ENCODE measurements at places on chromosomes 4 and X. TPM values are rescaled to one million over a fixed set of nuclear protein-coding genes. Genes with fewer than 3 reads are reported as not detected.
A peak's percentile ranks its signal among the peaks of the same experiment; 100 is the strongest.

TIMM8A gene
- total RNA-seq = 20.8 TPM

GPR34 gene
- 10.0 TPM for total RNA-seq

PJA1 gene
- total RNA-seq = 12.6 TPM

- no peak for DNase-seq
Measured at GRCh38 chrX:42128587-42128986, 205.2 kb upstream of the CASK start.

NRK gene
- 2.1 TPM for total RNA-seq

- no peak for DNase-seq
Measured at GRCh38 chr4:6620891-6621555, 19.5 kb upstream of the MRFAP1 start.

DNA sequence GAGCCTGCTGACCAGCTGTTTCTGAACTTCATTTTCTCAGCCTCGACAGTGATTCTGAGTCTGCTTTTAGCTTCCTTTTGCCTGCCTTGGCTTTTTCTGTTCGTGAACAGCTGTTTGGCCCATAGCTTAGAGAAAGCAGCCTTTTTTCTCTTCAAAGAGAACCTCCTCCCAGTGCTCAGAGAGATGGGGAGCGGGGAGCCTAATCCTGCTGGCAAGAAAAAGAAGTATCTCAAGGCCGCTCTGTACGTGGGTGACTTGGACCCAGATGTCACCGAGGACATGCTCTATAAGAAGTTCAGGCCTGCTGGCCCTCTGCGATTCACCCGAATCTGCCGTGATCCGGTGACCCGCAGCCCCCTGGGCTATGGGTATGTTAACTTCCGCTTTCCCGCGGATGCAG is 756 bp downstream of the PABPC5 start:
- no peak for DNase-seq

RAB9B gene
- total RNA-seq = 33.9 TPM

- no peak for DNase-seq
Measured at GRCh38 chr4:4647041-4647440, 105.2 kb upstream of the STX18 start.

- no peak for DNase-seq
Measured at GRCh38 chrX:124415115-124415800, 68.9 kb downstream of the SH2D1A start.

GRCh38 chrX:120309873-120310705 is 1.2 kb downstream of the TMEM255A start:
- DNase-seq = no peak

DNA sequence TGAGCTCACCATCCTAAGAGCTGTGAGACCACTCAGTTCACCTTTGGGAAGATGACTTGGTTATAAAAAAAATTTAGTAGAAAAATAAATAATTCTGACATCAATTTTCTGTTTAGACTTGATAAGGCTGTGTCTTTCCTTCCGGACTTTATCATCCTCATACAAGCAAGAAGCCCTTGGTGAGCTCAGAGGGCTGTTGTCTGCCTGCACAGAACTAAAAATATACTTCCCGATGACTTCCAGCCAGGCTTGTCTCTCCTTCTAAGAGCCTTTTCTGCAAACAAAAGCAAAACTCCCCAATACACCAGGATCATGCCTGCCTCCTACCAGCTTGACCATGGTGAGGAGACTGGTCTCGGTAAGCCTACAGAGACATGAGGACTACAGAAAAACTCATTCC is 58.3 kb upstream of the PHOX2B start:
- no peak for DNase-seq

- no peak for DNase-seq
Measured at GRCh38 chrX:153626863-153627674, 19.9 kb upstream of the DUSP9 start.

GRCh38 chrX:151516538-151517187 is 46.8 kb upstream of the PASD1 start:
- no peak for DNase-seq

GRCh38 chrX:10064736-10065135 is 92.0 kb upstream of the CLCN4 start:
- DNase-seq = no peak

GRCh38 chr4:75699299-75699698 is 25.1 kb upstream of the USO1 start:
- DNase-seq = no peak

DNA sequence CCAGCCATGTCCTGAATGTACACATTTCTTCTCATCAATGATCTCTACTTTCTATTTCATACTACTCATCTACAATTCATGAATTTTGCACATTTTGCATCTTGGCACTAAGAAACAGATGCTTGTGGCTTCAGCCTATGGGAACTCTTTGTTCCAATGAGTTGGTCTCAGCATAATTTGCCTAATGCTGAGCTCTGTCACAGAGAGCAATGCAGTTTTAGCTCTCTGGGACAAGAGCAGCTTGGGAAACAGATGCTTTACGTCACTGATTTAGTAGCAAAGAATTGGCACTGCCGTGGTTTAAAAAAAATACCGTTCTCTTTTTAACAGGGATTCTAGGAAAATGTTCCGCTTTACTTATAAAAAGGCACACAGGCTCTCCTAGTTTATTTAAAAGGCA is 162.4 kb downstream of the WDFY3 start:
- DNase-seq = no peak

DNA sequence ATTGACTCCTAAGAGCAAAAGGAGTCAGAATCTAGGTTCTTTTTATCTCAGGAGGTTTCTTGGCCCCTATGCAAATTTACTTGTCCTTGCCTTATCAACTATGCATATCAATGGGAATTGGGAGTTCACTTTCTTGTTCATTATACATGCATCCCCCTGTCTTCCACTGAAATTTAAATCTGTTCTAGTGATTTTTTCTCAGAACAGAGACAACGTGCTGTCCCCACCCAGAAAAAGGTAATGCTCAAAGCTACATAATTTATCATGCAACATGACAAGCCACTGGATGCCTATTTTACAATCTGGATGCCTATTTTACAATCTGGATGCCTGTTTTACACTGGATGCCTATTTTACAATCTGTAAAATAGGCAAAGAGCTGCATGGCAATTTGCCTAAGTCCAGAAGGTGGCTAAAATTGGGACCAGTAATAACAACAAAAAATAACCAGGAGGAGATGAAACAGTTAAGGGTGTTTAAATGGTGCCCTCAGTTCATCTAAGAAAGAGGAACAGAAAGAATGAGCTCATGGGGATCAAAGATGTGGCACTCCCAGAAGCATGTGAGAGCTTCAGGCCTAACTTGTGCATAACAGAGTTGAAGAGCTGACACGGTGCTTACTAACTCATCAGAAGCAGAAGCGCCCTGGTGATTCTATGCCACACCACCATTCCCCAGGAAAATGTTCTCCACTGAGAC is 537.8 kb upstream of the BOD1L1 start:
- DNase-seq = no peak

GPR119 gene
- total RNA-seq = not detected

TMEM156 gene
- total RNA-seq = not detected

- DNase-seq = peak; percentile 83
Measured at GRCh38 chr4:173990869-173991210, 292.6 kb downstream of the FBXO8 start.

DNA sequence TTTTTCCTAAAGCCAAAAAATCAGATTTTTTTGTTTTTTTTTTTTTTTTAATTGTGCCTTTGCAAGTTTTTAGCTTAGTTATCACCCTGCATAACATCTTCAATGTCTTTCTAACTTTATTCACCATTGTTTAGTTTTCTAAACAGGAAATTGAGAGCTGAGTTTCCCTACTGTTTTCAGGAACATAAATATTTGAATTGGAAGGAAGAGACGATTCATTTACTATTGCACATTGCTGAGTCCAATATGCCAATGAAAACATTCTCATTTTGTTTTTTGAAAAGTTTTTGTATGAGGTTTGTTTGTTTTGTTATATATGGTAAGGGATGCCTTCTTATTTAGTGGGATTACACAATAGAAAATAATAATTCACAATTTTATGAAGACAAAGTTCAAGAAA is 148.4 kb downstream of the ANKRD50 start:
- DNase-seq = no peak

DNA sequence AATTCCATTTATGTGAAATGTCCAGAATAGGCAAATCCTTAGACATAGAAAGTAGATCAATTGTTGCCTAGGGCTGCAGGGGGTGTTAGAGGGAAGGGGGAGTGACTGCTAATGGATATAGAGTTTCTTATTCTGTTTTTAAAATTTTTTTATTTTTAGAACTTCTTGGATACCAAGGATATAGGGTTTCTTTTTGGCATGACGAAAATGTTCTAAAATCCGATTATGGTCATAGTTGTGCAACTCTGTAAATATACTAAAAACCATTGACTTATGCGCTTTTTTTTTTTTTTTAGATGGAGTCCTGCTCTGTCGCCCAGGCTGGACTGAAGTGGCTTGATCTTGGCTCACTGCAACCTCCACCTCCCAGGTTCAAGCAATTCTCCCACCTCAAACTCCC is 125.2 kb upstream of the USP9X start:
- no peak for DNase-seq

DNA sequence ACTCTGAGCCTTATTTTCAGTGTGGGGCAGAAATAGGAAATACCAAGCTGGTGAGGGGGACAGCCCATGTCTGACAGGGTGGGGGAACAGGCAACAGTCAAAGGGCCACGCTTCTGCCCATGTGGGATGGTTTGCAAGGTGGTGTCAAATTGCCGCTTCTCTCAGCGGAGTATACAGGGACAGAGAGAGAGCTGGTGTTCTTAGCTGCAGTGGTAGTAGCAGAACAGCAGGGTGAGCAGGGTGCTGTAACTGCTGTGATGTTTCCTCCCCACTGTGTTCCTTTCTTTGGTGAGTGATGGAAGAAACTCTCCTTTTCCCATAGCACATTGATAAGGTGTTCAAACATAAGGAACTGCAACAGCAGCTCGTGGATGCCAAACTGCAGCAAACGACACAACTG is 37.9 kb downstream of the RBBP7 start:
- DNase-seq = no peak

DNA sequence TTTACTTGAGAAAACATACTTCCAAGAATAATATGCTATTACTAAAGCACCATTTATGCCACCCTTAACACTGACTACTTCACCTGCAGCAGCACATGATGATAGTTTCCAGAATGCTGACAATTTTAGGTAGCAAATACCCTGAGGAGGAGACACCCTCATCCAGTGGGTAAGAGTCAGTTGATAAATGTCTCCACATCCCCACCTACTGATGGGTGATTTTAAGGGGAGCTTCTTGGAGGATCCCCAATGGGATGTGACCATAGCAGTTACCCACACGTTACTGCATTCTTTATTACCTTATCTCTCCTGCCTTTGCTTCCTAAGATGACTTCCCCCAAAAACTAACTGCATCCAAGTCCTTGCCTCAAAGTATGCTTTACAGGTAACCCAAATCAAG is 131.2 kb upstream of the SMARCAD1 start:
- no peak for DNase-seq

GRCh38 chrX:70445951-70446350 is 1.3 kb downstream of the DLG3 start:
- no peak for DNase-seq

DNA sequence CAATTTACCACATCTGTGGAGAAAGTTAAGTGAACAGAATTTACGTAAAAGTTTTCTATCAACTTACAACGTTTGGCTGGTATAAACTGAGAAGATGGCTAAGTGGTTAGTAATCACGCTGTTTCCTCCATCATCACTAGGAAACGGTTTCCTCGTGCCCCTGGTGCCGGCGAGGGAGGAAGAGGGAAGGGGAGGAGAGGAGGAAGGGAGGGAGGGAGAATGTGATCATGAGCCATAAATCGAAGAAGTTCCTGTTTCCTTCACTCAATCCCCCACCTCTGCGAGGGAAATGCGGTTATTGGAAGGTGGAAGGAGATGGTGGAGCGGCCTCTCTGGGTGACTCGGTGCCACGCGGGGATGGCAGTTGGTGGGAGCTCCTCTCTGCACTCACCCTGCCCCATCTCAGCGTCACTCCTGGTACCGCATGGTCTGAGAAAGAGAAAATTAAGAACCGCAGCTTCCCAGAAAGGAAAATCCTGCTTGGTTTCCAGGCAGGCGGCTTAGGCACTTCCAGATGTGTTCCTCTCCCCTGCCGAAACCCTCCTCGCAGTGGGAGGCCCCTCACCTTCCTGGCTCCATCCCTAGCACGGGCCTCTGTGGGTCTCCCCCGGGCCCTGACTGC is 216.8 kb downstream of the AFAP1 start:
- DNase-seq = peak; percentile 30

DNA sequence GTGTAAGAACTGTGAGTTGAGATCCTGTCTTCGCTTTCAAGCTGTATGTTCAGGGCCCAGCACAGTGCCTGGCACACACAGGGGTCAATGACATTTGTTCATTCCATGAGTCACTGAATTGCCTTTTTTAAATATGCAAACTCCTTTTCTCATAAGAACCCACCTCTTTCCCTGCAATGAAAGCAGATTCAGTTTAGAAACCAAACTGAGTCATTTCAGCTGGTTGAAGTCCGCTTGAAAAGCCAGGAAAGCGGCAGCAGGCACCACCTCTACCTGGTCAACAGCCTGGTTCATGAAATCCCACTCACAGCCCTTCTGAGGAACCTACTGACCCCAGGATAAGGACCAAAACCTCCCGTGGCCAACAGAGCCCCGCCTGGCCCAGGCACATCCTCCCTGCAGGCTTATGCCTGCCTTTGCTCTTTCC is 4.5 kb upstream of the C1QTNF7 start:
- no peak for DNase-seq

DNA sequence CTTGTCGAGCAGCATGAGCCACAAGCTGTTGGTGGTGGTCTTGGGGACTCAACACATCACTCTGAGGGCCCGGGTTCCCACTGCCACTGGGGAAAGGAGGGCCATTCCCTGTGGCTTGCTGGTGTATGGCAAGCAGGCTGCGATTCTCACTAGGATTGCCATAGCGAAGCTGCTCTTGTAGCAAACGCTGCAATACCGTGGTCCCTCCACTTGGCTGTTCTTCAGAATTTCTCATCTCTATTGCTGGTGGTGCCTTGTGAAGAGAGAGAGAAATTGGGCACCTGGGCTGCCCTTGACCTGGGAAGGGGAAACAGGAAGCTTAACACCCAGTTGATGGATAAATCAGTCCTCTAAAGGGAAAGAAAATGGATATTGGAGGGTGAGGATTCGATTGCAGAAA is 17.7 kb downstream of the AMOT start:
- no peak for DNase-seq

GRCh38 chr4:110850461-110851442 is 227.9 kb upstream of the PITX2 start:
- no peak for DNase-seq

RAB41 gene
- total RNA-seq = not detected

SLC7A11 gene
- total RNA-seq = 0.46 TPM

DNA sequence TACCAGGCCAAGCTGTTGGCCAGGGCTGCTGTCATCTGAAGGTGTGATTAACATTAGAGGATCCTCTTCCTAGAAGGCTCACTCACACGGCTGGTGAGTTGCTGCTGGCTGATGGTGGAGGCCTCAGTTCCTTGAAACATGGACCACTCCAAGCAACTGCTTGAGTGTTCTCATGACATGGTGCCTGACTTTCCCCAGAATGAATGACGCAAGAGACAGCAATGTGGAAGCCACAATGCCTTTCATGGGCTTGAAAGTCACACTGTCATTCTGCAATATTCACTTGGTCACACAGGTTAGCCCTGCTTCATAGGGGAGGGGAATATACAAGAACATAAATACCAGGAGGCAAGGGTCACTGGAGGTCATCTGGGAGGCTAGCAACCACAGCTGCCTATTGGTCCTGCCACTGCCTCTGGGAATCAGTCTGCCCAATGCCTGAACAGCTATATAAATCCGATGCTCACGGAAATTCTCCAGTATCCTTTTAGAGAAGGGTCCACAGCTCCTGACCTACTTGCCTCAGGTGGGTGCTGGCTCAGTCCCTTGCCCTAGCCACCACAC is 97.1 kb upstream of the MAML3 start:
- no peak for DNase-seq
